ENCODE measurements at places on chromosomes 3 and 15. TPM values are rescaled to one million over a fixed set of nuclear protein-coding genes. Genes with fewer than 3 reads are reported as not detected.

GUCA1C gene
- not detected for total RNA-seq

GRCh38 chr3:77479021-77479420, 439.1 kb downstream of the ROBO2 start:
- H3K27ac ChIP-seq, result no peak overlapping the region
- H3K27me3 ChIP-seq, result no peaks in the 10 kb centered on the region
- no peaks in the 10 kb centered on the region for H3K4me1 ChIP-seq
- DNase-seq, result no peak
- no peak overlapping the region for H3K4me3 ChIP-seq
- H3K36me3 ChIP-seq, result no peaks in the 10 kb centered on the region

- no peak overlapping the region for H3K4me3 ChIP-seq
- DNase-seq, result peak; percentile 67
- H3K36me3 ChIP-seq, result peaks cover 8% of the 10 kb centered on the region
- no peak overlapping the region for H3K27ac ChIP-seq
- H3K27me3 ChIP-seq, result no peaks in the 10 kb centered on the region
Observed at GRCh38 chr3:14988988-14989394, 41.6 kb downstream of the NR2C2 start.

GRCh38 chr15:89186803-89187202, 34.6 kb downstream of the RLBP1 start:
- H3K4me3 ChIP-seq, result no peak overlapping the region
- H3K36me3 ChIP-seq, result peaks cover 9% of the 10 kb centered on the region
- peaks cover 4% of the 10 kb centered on the region for H3K4me1 ChIP-seq
- H3K27me3 ChIP-seq, result no peaks in the 10 kb centered on the region
- no peak for DNase-seq

DNA sequence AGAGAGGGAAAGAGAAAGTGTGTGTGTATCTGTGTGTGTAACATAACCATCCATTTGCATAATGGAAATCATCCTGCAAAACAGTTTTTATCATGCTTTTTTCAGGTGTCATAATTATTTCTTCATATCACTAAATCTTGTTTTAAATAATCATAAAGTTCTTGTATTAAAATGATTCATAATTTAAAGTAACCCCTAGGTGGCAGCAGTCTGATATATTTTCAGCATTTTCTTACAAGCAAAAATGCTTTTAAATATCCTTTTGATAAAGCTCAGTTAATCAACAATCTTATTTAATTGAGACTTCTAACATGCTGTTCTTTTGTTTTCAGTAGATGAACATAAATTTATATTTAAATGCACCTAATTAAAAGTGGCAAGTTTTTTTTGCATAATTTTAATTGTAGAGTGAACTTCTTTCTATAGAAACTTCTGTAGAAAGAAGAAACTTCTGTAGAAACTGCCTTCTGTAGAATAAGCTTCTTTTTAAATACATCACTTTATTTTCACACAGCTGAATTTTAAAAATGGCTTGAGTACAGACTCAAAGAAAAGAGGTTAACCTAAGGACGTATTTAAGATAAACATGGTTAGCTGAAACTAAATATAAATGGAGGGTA, 72.5 kb downstream of the OPA1 start:
- H3K36me3 ChIP-seq, result peaks cover 14% of the 10 kb centered on the region
- H3K27me3 ChIP-seq, result no peaks in the 10 kb centered on the region
- H3K4me3 ChIP-seq, result no peak overlapping the region
- no peak overlapping the region for H3K27ac ChIP-seq
- DNase-seq, result no peak
